ENCODE measurements at places on chromosomes 16 and 17.

DNA sequence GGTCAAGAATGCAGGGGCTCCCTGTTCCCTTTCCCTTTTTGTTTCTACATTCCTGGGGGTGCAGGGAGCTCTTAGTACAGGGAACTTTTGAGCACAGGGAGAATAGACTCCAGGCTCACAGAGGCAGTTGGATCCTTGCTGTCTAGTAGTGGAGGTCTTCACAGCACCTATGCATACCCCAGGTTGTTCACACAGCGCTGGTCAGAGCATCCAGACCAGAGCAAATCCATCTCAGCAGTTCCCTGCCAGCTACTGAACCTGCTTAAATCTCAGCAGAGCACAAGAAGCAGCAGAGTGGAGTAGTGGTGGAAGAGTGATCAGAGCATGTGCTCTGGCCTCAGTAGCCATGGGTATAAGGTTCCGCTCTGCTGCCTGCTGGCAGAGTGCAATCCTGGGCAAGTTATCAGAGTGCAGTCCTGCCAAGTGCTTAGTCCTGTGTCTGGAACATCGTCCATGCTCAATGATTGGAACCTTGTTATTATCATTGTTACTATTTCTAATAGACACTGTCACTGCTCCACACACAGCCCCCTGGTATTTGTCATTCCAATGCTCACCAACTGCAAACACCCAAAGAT lies 220.4 kb downstream of the CBLN1 start:
- DNase-seq: no peak

GRCh38 chr16:27676839-27677238 lies 126.9 kb downstream of the KATNIP start:
- DNase-seq: no peak

DNA sequence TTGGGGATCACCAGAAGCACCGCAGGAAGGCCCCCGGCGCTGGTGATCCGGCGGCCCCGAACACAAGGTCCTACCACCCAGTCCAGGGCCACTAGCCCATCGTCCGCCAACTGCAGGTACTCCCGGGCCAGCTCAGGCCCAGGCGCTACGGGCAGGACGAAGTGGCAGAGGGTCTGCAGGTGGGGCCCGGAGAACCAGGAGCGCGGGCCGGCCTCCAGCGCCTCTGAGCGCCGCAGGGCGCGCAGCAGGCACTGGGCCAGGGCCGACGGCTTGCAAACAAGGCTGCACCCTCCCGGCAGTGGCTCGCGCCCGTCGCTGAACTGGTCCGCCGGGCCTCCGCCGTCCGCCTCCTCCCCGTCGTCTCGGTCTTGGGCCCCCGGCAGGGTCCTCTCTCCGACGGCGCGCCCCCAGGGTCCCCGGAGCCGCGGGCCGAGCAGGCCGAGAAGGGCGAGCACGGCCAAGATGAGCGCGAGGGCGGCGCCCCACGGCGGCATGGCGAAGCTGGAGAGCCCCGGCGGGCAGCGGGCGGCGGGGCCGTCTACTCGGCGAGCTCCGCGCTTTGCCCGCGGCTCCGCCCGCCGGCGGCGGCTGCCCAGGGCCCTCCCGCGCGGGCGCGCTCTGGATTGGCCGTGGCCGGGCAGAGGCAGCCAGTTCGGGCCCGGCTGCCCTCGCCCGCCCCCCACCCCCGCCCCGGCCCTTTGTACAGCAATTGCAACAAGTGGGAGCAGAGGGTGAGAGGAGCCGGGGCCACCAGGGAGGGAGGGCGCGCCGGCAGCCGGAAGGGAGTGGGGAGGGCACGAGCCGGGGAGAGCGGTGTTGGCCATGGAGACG lies at the start of gene ABHD15:
Gene ABHD15 (minus strand): TSS at position 565 of the 831 bp plus-strand sequence. CDS start 71 bp downstream, at position 494.
- peak; percentile 78 for DNase-seq

GRCh38 chr17:68800751-68801150 lies 154.4 kb downstream of the ABCA8 start:
- DNase-seq: no peak

DNA sequence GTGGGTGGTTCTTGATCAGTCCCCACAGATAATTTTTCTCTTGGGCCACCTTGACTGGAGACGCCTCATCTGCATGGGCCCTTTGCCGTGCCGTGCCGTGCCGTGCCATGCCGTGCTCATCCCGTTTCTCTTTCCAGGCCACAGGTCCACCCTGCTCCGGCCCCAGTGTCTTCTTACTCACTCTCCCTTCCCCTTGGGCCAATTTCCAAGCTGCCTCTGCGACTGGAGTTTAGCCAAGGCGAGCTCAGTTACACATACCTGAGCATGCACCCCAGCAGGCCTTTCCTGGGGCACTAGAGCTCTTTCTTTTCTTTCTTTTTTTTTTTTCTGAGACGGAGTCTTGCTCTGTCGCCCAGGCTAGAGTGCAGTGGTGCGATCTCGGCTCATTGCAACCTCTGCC lies 40.5 kb upstream of the MGAT5B start:
- no peak for DNase-seq

DNA sequence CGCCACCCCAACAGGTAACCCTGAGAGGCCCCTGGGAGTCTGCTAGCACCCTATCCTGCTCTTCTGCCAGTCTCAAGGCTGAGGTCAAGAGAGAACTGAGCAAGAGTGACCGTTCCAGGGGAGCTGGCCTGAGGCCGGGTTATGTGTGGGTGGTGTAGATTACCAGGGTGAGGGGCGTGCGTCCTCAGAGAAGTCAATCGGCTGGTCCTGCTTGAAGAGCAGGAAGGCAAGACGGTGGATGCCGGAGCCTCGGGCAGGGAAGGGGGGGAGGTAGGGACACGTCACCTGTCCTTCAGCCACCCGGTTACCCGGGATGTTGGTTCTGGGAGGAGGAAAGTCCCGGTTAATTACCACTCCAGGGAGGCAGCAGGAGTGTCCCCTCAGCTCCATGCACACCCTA lies 2.6 kb upstream of the TRIM65 start:
- no peak for DNase-seq

- DNase-seq: peak; percentile 87
Measured at GRCh38 chr17:74744714-74745547, 3.5 kb upstream of the NHERF1 start.

- no peak for DNase-seq
Measured at GRCh38 chr17:10061111-10061845, 137.1 kb downstream of the GAS7 start.

DNA sequence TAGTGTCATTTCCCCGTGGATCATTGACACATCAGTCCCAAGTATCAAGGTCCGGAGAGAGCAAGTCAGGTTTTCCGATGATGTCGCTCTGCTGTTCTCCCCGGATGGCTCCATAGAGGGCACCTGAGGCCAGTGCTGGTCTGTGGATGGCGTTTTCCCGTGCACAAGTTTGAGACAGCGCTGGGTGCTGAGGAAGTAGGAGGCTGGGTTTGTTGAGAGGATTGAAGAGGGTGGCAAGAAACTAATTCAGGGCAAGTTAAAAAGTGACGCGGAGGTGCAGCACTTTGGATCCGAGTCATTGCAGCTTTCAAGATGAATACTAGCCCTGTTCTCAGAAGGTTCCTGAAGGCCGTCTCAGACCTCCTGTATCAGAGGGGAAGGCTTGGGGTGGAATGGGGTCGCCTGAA lies 7.7 kb downstream of the NUBP1 start:
- no peak for DNase-seq

DNA sequence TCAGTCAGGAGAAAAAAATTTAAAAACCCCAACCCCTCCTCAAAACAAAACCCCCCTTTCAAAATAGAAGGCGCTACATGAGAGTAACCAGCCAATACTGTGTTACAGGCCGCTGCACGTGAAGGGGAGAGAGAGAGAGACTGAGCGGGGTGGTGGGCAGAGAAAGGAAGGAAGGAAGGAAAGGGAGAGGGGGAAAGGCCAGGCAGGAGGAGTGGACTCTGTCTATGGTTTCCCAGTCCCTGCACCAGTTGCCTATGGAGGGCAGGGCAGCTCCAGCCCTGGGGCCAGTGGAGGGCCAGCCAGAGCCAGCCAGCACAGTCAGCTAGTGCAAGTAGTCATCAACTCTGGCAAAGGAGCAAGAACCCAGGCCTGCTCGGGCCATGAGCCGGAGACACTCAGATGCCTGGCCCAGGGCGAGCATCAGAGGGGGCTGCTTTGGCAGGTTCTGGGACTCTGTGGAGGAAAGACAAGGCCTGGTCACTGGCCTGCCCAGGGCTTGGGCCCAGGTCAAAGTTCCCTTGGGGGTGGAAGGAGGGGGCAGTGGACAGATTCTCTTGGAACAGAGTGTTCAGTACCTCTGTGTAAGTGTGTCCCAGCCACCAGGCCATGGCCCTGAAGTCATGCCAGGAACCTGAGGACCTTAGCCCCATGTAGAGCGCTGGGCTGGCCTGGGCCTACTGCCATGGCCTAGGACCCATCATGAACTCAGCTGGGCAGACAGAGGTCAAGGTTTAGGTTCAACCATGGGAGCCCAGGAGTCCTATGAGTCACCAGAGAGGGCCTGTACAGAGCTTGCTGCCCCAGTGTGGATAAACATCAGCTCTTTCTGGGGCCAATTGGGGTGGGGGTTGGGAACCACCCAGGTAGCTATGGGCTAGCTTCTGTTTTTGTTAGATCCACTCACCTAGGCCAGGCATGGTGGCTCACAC lies 7.3 kb upstream of the GFOD2 start:
- DNase-seq: no peak

DNA sequence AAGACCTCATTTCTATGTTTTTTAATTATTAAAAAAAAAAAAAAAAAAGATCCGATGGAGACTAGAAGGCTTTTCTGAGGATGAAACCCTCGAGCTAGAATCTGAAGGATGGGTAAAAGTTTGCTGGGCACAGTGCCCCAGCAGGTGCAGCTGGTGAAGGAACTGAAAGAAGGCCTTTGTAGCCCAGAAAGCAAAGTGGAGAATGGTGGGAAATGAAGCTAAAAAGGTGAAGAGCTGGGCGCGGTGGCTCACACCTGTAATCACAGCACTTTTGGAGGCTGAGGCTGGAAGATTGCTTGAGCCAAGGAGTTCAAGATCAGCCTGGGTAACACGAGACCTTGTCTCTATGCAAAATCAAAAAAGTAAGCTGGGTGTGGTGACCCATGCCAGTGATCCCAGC lies 50.3 kb upstream of the SEC14L1 start:
- no peak for DNase-seq

GRCh38 chr16:68091380-68092261 lies 6.5 kb downstream of the NFATC3 start:
- no peak for DNase-seq

GRCh38 chr17:21232033-21232749 lies 18.2 kb upstream of the TMEM11 start:
- DNase-seq: no peak

DNA sequence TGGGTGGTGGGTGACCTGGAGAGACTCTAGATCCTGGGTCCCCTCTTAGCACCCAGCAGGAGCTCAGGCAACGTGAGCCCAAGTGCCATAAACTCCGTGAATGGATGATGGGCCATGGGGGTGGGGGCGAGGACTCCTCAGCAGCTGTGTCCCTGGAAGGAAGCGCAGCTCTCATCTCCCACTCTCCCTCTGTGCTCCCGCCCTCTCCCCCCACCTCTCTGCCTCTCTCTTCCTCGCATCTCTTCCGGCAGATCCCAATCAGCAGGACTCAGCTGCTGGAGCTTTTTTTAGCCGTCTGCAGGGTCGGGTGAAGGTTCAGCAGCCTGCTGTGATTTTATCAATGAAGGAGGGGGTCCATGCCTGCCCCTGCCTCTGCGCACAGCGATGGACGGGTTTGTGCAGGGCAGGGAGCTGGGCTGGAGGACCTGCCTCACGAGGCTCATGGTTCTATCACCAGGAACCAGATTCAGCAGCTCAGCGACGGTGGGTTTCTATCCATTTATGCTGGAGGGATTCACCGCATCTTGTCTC lies 8.3 kb downstream of the CCR7 start:
- DNase-seq: peak; percentile 80

DNA sequence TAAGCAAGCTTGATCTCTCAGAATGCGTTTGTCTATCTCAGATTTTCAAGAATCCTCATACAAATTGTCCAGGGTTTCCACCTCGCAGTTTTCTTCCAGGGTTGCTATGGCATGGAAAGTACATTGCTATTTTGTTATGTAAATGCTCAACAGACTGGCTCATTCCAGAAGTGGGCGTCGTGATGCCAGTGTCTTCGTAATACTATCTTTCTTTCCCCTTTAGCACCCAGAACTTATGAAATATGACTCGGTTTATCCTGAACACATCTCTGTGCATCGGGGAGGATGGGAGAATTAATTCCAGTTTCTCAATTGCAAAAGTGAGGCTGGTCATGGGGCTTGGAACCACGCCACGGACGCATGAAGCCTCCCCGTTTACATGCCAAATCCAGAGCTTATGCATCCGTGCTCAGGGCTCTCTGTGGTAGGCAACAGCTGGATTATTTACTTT lies 405.0 kb downstream of the WWOX start:
- DNase-seq: no peak

DNA sequence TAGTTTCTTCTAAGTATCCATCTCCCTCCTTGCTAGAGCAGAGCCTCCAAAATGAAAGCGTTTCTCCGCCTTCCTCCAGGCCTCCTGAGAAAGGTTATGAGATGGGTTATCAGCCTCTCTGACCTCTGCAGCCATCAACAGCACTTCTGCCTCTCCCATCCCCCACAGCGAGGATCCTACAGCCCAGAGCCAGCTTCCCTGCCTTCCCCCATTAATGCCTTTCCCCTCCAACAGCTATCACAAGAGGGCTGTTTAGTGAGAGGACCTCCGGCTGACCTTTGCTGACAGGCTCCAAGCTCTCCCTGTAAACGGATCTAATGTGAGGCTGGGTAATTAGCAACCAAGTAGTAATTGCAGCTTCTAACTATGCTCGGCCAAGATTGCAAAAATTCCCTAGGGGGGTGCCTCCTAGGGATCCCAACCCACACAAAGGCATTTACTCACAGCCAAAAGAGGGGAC lies 55.8 kb downstream of the ZFHX3 start:
- peak; percentile 78 for DNase-seq

GRCh38 chr17:49872754-49873377 lies 25.0 kb upstream of the TAC4 start:
- DNase-seq: no peak

GRCh38 chr17:56678249-56679114 lies 85.0 kb downstream of the NOG start:
- DNase-seq: peak; percentile 78

- DNase-seq: no peak
Measured at GRCh38 chr17:44761932-44762810, 3.4 kb downstream of the ADAM11 start.
